ENCODE measurements at places on chromosomes 2 and 18. TPM values are rescaled to one million over a fixed set of nuclear protein-coding genes. Genes with fewer than 3 reads are reported as not detected.

Gene SLC40A1
- 48.2 TPM for total RNA-seq

Gene TMEM169
- 0.62 TPM for total RNA-seq

GRCh38 chr2:237464757-237465391 lies 22.2 kb upstream of the MLPH start:
- no peak for DNase-seq

DNA sequence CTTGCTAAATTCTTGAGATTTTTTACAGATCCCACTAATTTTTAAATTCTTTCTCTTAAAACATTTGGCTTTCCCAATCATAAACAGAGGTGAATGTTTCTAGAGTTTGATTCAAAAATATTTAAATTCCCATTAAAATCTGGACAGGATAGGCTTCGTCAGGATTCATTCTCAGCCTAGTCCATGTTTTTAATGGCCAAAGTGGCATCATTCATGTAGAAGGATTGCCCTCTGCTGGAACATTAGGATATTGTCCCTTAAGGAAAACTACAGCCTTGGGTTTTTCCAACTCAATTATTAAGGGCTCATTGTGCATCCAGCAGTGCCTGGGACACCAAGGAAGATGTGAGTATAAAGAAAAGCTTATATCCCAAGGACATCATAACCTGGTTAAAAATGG lies 71.7 kb downstream of the TPGS2 start:
- no peak for DNase-seq

DNA sequence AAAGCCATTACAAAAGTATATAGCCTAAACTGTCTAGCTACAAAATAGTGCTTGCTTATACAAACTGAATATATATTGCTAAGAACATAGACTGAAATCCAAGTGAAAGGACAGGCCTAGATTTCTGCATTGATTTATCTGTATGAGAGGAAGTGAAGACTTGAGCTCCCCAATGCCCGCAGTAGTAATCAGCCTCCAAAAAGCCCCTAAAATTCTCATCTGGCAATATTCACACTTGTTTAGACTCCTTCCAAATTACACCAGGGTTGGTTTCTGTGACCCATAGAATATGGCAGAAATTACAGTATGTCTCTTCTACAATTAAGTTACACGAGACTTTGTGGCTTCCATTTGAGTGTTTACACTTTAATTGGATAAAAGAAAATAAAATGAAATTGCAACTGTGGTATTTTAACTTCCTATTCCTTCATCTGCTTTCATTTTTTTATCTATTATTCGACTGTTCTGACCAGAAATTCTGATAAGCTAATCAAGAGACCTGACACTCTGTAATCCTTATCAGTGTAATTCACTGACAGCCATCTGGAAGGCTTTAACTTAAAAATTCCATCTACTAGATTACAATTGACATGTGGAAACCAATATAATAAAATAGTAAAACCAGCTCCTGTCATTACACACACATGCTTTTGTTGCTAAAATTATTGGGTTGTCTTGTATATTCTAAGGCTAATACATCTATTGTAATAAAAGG lies 21.1 kb downstream of the ABCB11 start:
- DNase-seq = no peak

Gene EVA1A
- total RNA-seq = 0.97 TPM

Gene WDR7
- total RNA-seq = 23.1 TPM

GRCh38 chr2:70921839-70922234 lies 13.9 kb upstream of the ATP6V1B1 start:
- DNase-seq = no peak

DNA sequence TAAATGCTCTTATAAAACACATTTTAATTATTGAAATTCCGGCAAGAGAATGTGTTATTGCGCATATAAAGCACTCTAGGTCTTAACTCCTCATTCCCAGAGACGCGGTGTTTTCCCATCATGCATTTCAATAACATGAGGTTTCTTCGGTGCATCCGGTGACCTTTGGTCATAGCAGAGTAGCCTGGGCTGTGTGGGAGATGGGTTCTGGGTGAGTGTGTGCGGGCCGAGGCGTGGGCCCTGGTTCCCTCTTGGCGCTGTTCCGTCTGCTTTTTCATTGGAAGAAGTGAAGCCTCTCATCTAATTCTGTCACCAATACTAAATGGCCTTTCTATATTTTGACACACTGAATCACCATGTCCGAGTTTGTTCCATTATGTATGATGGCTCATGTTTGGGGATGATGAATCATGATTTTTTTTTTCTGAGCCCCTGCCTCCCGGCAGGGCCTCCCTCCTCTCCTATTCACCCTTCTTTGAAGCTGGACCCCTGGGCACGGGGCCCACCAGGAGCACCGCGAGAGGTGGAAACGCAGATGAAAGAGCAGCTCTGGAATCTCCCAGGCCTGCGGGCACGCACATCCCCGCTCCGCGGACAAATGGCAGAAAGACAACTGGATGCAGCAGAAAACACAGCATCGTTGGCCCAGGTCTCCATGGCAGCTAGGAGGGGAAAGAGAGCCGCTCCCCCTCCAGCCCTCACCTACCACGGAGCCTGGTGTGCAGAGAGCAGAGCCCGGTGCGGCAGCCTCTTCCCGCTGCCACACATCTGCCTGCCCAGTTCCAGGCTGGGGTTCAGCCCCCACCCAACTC lies 85.8 kb upstream of the HPCAL1 start:
- no peak for DNase-seq

DNA sequence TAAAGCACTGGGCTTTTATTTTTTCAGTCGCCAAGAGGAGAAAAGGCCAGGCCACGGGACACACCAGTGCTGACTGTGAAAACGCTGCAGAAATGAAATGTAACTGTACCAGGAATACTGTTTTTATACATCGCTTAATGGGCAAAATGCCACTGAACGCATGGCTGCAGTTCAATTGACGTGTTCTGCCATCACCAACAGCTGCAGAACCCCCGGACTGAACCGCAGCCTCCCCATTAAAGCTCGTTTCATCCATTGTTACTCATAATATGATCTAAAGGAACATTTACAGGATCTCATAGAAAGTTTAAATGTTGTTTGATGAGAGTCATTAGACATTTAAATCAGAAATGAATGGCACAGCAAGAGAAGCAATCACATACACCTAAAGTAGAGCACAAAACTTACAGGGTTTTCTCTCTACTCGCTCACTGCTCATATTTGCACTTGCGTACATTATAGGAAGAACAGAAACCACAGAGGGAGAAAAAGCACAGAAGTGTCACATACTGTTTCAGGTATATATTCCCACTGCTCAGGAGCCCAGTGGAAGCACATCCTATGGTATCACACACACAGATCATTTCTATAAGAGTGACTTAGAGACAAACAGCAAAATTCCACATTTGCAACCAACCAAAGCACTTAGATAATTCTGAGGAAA lies 35.3 kb downstream of the TCF4 start:
- no peak for DNase-seq

Gene SPHKAP
- 113 TPM for total RNA-seq

DNA sequence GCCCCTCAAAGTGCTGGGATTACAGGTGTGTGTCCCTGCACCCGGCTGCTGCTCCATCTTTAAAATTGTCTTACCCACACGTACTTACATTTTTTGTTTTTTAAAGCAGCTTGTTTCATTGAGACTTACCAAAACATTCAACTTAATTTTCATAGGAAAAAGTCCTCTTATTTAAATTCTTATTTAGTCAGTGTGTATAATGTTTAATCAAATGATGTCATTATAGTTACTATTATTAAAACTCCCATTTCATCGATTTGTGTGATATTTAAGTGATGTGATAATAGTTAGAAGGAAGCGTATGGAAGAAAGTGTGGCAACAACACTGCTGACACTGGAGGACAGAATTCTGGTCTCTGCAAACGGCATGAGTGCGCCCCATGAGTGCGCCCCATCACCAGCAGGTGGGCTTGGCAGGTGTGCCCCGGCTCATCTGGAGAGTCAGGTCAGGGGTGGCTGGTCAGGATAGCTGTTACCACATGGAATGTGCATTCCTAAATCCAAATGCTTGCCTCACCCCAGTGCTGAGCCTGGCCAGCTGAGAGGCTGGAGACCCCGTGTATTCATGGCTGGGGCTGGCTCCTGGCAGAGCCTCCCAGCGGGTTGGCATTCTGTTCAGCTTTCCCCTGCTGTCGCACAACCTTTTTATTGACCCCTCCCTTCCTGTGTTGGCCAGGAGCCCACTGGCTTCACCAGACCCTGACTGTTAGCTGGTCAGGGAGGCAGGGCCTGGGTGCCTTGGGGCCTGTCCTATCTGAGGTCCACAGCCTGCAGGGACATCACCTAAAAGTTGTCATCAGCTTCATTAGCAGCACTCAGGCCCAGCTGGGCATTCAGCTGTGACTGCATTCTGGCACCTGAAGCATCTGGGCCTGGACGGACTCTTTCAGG lies 79.7 kb downstream of the AGAP1 start:
- peak; percentile 84 for DNase-seq

DNA sequence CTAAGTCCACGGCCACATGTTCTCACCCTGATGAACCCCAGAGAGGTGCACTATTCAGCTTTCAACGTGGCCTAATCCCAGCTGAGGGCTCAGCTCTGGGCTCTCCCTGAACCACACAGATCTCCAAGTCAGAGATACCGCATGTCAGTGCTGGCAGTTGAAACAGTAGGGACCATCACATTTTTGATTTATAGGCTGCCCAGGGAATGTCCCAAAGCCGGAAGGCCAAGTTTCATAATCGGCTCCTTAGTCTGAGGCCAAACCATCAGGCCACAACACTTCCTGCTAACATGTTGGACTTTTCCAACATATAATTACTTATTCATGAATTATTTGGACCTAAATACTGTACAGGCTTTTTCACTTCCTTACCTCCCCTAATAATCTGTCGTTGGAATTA lies 91.9 kb upstream of the KLHL29 start:
- peak; percentile 52 for DNase-seq

DNA sequence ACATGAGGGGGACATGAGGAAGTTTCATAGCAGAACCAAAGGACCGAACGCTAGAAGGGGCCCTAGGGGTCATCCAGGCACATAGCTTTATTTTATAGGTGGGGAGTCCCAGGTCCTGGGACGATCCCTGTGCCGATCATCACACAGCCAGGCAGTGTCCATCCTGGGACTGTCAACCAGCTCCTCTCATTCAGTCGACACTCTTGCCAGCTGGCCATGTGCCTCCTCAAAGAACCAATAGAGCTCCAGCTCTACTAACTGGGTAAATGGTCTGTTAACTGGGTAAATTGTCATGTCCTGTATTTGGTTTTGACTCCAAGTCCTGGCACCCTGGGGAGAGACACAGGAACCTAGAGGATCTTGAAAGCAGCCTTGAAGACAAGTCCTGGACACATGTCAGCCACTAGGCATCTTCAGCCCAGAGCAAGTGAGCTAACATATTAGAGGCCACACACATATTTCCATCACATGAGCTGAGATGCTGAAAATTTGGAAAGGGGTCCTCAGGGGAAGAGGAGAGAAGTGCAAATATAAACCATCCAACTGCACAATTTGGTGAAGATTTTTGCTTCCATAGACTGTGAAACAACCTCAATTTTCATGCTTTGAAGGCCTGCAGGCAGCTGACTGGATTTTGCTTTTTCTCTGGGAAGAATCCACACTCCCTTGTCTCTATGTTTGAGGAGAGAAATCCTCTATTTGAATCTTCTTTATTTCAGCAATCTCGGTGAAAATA lies 361.1 kb upstream of the SLC14A2 start:
- DNase-seq = peak; percentile 64

Gene PXDN
- 15.6 TPM for total RNA-seq

Gene POTEF
- not detected for total RNA-seq

DNA sequence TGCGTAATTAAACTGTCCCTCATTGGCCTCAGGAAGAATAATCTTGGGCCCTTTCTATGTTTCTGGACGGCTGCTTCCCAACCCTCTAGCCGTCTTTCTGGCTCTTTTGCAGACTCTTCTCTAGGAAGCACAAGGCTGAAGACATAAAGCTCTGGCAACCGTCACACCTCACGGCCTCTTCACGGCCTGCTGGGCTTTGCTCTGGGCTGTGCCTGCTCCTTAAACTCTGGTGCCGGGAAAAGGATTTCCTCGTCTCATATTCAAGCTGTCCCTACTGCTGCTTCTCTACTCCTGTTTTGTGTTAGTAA lies 36.0 kb upstream of the WIPF1 start:
- no peak for DNase-seq

Gene INO80C
- total RNA-seq = 23.1 TPM

GRCh38 chr2:100285691-100286090 lies 36.6 kb downstream of the LONRF2 start:
- no peak for DNase-seq

DNA sequence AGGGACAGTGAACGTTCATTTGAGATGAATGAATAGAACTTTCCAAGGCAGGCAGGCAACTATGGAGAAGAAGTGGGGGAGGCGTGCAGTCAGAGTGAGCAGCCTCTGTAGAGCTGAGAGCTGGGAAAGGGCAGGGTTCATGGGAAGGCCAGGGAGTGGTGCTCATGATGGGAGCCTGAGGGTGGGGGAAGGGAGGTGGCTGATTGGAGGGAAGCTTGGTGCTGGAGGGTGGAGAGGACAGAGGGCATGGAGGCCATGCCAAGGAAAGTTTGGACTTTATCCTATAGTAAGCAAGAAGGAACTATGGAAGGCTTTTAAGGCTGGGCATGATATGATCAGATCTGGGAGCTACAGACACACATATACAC lies 47.6 kb upstream of the LGALSL start:
- DNase-seq = no peak

Gene DNAJC10
- total RNA-seq = 60.4 TPM

- DNase-seq = no peak
Observed at GRCh38 chr18:45771587-45772480, 47.9 kb downstream of the SLC14A1 start.

GRCh38 chr2:150153646-150154307 lies 333.7 kb downstream of the RND3 start:
- no peak for DNase-seq

GRCh38 chr18:3932276-3932675 lies 482.3 kb downstream of the TGIF1 start:
- no peak for DNase-seq

DNA sequence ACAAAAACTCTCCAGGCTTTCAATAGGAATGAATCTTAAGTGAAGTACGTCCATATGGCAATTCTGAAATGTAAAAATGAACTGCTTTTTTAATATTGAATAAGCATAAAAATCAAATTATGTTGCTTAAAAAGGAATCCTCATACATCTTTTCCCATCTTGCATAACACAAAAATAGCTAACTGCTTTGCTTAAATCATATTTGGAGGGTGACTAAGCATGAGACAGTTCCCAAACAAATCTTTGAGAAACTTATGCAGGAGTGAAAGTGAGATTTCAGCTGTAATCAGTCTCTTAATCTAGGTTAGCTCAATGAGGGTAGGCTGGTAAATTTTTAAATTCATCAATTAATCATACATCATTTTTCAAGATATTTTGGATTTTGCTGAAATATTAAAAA lies 111.5 kb downstream of the MBD5 start:
- no peak for DNase-seq

DNA sequence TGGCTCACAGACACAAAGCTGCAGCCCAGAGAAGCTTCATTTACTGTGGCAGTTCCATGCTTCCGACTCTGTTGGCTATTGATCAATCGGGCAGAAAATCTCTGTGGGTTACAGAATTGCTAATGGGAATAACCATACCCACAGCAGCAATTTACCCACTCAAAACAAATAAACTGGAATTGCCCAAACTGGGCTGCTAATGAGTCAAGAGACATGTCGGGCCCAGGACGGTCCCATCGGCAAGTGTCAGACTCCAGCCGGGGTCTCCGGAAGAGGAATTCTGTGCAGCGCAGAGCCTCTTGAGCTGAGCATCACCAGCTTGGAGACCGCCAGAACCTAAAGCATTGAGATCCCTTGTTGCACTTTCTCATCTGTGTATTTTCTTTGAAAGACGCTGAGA lies 67.8 kb downstream of the TMEM18 start:
- no peak for DNase-seq

All from Right ventricle myocardium superior (tissue), 1 donor.